ENCODE measurements at places on chromosomes 16 and 17. TPM values are rescaled to one million over a fixed set of nuclear protein-coding genes. Genes with fewer than 3 reads are reported as not detected.

Gene TBC1D3I
- 0.19 TPM for total RNA-seq

Gene SOX9
- 2.1 TPM for total RNA-seq

Gene PRSS8
- not detected for total RNA-seq

DNA sequence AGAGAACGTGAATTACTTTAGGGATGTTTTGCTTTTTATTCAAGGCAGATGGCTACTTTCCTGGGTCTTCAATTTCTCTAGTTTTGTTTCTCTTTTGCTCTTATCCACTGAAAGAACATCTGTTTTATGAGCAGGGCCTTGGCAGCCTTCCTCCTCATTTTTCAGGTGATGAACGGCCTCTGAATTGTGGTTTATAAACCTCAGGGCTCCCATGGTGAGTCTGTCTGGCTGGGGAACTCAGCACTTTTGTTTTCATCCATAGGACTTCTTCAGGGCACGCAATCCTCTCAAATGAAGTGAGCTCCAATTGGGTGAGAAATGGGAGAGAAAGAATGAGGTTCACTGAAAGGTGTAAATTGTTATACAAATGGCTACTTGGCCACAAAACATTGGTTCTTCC lies 186.4 kb upstream of the ERCC4 start:
- H3K4me3 ChIP-seq = no peak overlapping the region
- H3K4me1 ChIP-seq = peaks cover 3% of the 10 kb centered on the region
- no peaks in the 10 kb centered on the region for H3K27me3 ChIP-seq
- DNase-seq = no peak

DNA sequence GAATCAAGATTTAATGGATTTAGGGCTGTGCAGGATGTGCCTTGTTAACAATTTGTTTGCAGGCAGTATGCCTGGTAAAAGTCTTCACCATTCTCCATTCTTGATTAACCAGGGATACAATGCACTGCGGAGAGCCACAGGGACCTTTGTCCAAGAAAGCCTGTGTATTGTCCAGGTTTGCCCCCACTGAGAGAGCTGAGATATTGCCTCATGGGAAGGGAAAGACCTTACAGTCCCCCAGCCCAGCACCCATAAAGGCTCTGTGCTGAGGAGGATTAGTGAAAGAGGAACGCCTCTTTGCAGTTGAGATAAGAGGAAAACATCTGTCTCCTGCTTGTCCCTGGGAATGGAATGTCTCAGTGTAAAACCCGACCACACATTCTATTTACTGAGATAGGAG lies 2169.6 kb downstream of the TP53TG3F start:
- no peak overlapping the region for H3K27ac ChIP-seq
- no peak overlapping the region for H3K4me3 ChIP-seq
- no peaks in the 10 kb centered on the region for H3K27me3 ChIP-seq
- DNase-seq = no peak

GRCh38 chr17:61122326-61122913 lies 277.2 kb upstream of the TBX2 start:
- no peak for DNase-seq
- H3K36me3 ChIP-seq = no peaks in the 10 kb centered on the region
- H3K4me3 ChIP-seq = no peak overlapping the region

- no peaks in the 10 kb centered on the region for H3K36me3 ChIP-seq
- H3K27ac ChIP-seq = no peak overlapping the region
- H3K4me1 ChIP-seq = no peaks in the 10 kb centered on the region
- no peaks in the 10 kb centered on the region for H3K27me3 ChIP-seq
These were observed 356.4 kb upstream of the TOM1L1 start for GRCh38 chr17:54544249-54544648.

- no peak for DNase-seq
- no peak overlapping the region for H3K27ac ChIP-seq
- peaks cover 26% of the 10 kb centered on the region for H3K27me3 ChIP-seq
- H3K36me3 ChIP-seq = no peaks in the 10 kb centered on the region
These were observed 528 bp downstream of the PRSS27 start for GRCh38 chr16:2719328-2720063.

DNA sequence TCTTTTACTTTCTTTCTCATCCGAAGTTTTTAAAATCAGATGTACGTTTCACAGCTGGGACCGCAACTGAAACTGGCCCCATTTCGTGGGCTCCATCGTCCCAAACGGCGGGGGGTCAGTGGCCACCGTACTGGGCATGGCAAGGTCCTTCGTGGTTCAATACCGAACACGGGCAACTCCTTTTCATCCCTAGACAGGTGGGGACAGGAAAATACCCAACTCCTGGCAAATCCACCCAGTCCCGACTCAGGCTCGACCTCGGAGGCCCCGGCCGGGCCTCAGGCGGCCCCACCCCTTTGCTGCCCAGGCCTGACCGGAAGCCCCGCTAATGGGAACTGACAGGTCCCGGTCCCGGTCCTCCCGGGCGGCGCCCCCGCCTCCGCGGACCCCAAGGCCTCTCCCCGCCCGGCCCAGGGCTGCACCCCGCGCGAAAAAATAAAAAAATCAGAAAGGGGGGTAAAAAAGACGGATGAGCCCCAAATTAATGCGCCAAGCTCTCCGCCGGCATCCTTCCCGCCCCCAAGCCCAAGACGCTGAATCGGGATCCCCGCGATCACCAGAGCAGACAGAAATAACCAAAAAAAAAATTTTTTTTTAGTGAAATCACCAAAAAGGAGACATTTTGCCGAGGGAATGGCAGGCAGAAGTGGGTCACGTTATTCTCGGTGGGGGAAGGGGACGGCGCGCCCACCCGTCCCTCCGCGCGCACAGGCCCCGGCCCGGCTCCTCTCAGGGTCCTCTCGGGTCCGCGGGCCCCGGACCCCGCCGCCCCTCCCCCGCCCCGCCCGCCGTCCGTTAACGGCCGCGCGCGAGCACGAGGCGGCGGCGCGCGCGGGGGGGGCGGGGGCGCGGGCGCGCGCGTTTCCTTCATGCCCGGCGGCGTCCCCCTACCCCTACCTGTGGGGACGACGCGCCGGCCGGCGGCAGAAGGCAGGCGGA lies 562 bp downstream of the ZC3H7A start:
- peaks cover 4% of the 10 kb centered on the region for H3K36me3 ChIP-seq
- DNase-seq = peak; percentile 93
- H3K4me3 ChIP-seq = peak overlapping the region; percentile 92
- H3K4me1 ChIP-seq = peaks cover 82% of the 10 kb centered on the region

- DNase-seq = no peak
- H3K27ac ChIP-seq = no peak overlapping the region
- H3K4me3 ChIP-seq = no peak overlapping the region
These were observed 50.4 kb upstream of the BCAR1 start for GRCh38 chr16:75301804-75302203.

DNA sequence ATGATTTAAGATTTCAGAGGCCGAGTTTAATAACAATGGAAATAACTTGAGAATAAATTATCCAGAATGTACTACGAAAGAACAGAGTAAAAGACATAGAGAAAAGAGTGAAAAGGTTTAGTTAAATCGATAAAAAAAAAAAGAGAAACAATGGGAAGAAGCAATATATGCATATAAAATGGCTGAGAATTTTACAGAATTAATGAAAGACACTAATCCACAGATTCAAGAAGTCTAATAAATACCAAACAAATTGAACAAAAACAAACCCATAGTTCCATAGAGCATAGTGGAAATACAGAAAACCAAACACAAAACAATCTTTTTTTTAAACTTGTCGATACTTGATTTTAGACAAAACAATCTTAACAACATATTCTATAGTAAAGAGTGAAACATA lies 1.7 kb downstream of the PSME3IP1 start:
- no peaks in the 10 kb centered on the region for H3K27me3 ChIP-seq
- no peak for DNase-seq
- no peak overlapping the region for H3K27ac ChIP-seq
- no peak overlapping the region for H3K4me3 ChIP-seq
- H3K4me1 ChIP-seq = peaks cover 24% of the 10 kb centered on the region

- H3K36me3 ChIP-seq = peaks cover 19% of the 10 kb centered on the region
- no peaks in the 10 kb centered on the region for H3K27me3 ChIP-seq
- peaks cover 16% of the 10 kb centered on the region for H3K4me1 ChIP-seq
These were observed 2.0 kb downstream of the NT5C start for GRCh38 chr17:75129576-75129975.

GRCh38 chr16:84104231-84104630 lies 12.5 kb downstream of the MBTPS1 start:
- H3K27me3 ChIP-seq = no peaks in the 10 kb centered on the region
- no peak overlapping the region for H3K4me3 ChIP-seq
- H3K36me3 ChIP-seq = peaks cover 63% of the 10 kb centered on the region
- H3K4me1 ChIP-seq = peaks cover 18% of the 10 kb centered on the region
